T-helper 22 cell (primary cell): ENCODE measurements at places on chromosomes 3 and 15.

DNA sequence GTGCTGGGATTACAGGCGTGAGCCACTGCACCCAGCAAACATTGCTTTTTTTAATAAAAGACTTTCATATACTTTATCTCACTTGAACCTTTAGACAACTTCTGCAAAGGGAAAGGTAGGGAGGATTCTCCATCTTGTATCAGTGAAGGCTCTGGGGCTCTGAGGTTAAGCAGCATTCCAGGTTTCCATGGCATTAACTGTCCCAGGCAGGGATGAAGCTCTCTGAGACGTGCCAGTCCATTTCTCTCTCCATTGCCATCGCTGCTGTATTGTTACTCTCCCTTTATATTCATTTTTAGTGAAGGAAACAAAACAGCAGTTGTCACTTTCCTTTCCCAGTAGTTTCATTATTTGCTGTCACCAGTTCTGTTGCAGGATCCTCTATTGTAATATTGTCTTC, 342.4 kb downstream of the LPP start:
- DNase-seq = no peak

- DNase-seq = no peak
Observed at GRCh38 chr3:107285197-107285596, 92.0 kb upstream of the CCDC54 start.

GRCh38 chr3:130259166-130259874, 86.2 kb upstream of the COL6A5 start:
- no peak for DNase-seq

DNA sequence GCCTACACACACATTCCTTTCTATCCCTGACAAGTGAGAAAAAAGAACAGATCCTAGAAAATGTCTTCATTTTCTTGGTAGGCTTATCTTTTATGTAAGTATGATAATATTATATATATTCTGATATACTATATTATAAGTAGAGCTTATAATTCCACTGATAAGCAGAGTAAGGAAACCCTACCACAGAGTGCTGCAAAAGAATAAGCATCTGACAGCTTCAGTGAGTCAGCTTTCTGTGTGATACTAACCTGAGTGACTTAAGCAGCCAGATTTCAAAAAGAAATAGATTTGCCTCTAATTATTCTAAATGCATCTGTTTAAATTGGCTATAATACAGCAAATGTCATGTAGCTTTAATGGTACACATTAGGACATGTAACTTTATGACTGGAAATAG, 656.0 kb downstream of the MCTP2 start:
- DNase-seq = no peak

DNA sequence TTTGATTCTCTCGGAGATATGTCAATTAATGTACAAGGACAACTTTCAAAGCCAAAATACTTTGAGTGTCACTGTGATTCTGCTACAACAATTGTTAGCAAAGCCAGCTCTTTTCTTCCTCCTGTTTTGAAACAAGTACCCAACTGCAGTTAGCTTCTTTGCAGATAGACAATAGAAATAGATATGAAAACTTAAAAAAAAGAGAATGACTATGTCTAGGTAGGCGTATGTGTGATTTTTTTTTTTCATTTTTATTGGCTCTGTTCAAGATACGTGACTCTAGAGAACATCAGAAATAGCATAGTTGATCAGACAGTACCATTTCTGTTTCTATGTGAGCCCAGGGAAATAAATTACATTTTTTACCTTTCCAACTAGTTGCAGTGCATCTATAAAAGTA, 142.9 kb upstream of the CNTN4 start:
- DNase-seq = no peak

DNA sequence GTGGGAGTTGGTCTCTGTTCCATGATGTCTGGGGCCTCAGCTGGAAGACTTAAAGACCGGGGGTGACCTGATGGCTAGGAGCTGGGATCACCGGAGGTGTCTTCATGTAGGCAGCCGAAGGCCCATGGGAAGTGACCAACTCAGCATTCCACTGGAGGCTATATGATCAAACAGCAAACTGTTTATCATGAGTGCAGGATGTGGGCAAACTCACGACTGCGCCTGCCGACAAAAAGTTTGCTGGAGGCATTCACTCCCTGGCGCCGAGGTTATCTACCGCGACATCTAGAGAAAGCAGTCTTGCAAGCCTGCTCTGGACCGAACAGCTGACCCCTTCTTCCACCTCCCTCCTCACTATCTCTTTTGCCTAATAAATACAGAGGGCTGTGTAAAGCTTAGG, 62.7 kb upstream of the NR2C2 start:
- DNase-seq = no peak

DNA sequence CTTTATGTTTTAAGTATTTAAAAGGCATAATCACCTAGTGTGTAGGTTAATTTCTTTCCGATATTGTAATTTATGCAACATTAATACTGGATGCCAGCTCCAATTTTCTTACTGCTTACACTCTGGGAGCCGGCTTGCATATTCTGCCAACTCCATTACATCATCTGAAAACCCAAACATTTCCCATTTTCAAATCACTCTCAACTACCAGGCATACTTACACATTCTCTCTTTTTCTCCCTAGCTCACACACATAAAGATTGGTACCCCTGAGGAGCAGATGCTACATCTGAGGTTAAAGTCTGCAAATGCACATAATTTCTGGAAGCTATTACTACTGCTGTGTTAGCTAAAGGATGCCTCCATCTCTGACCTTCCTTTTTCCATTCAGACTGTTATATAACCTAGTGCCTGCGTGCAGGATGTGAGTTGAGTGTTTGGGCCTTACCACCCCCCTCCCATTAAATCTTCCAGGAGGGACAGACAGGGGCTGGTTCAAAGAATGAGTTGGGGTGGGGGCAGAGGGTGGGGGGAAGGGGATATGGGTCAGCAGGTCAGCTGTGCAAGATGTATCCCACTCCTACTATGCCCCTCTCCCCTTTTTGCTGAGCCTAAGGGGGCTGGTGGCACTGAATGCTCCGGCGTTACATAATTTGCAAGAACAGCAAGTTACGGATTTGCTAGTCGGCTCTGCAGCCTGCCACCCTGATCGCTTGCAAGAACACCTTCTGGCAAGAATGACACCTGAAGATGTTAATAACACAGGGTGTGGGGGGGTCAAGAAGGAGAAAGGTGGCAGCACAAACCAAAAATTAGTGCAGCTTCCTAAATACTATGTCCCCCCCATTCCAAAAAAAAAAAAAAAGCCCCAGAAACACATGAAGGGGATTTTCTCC, 2.5 kb downstream of the RORA start:
- no peak for DNase-seq

- no peak for DNase-seq
Observed at GRCh38 chr3:189573004-189573403, 58.2 kb upstream of the TP63 start.

DNA sequence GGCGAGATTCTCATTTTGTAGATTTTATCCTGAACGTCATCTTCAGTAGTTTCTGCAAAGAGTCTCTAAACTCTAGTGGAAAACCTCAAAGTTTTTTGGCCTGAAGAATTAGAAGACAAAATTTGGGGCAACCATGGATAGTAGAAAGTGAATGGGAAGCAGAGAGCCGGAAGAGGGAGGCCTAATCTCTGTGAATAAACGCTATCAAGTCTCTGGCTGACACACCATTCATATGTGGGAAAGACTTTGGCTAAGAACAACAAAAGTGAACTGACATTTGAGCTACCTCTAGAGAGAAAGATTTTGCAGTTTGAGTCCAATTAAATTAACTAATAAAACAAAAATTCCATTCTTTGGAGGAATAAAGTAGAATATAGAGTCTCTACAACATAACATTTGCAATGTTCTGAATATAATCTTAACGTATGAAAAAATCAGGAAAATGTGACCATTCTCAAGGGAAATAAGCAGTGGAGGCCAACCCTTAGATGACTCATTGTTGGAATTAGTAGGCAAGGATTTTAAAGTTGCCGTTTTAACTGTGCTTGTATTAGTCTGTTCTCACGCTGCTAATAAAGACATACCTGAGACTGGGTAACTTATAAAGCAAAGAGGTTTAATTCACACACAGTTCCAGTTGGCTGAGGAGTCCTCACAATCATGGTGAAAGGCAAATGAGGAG, 184.6 kb downstream of the C3orf38 start:
- no peak for DNase-seq

GRCh38 chr3:195154111-195154791, 116.7 kb downstream of the XXYLT1 start:
- DNase-seq = no peak

- DNase-seq = no peak
Observed at GRCh38 chr15:74823324-74823723, 3.1 kb upstream of the CPLX3 start.

GRCh38 chr3:61520966-61521628, 40.3 kb upstream of the PTPRG start:
- DNase-seq = no peak

DNA sequence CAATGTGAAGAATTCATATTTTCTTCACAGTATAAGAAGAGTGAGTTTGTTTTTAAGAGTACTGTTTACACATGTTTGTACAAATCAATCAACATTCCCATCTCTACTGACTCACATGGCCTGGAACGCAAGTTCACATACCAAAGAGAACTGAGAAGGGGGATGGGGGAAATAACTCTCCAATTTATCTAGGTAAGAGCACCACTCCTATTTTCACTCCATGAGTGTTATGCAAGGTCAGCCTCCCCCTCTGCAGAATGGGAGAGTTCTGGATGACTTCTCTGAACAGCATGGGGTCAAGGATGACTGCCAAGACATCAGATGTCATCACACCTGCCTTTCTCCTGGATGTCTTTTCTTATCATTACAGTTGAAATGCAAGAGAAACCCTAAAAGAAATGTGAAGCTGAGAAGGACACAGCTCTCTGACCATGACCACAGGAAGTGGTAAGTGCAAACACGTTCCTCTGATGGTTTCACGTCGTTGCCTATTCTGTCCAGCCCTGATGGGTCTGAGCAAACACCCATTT, 95.2 kb downstream of the SEMA6D start:
- DNase-seq = no peak

DNA sequence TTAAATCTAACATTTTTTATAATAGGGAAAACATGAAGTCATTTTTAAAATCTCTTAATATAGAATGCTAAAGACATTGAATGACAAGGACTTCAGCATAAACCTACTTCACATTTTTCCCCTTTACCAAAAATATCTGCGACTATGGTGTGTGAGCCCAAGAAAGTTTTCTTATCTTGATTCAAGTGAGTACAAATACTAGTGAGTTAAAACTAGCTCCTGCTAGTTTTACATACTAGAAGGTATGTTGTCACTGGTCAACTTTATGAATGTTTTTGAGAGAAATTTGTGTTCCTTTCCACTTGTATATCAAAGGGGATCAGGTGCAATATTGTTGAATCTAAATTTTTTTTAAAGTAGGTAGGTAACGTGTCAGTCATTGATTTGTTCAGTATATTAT, 152.4 kb upstream of the CGNL1 start:
- no peak for DNase-seq

- peak; percentile 50 for DNase-seq
Observed at GRCh38 chr15:88913017-88913849, at the start of gene MFGE8. MFGE8 (minus strand) TSS chr15:88913379; CDS start chr15:88913319, 60 bp downstream.

DNA sequence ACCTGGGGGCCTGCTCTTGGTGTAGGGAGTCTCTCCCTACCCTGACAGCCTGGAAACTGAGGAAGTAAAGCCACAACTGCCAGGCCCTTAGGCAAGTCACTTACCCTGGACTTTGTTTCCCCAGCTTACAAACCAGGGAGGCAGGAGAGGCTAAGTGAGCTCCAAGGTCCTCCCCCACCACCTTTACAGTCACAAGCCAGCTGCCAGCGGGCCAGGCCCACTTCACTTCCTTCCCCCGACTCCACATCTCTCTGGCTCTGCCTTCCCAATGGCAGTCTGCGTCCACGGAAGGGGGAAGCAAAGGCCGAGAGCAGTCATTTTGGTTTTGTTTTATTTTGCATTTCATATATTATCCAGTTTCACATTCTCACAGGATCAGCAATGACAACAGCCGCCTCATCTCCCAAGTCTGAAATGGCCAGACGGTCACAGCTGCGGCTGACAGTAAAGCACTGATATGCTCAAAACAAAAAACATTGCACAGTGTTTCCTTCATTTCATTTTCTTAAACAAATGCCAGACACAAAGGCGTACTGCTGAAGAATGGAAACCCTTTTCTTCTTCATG, 35.7 kb downstream of the RBPMS2 start:
- no peak for DNase-seq

- DNase-seq = no peak
Observed at GRCh38 chr15:33913459-33913858, 54.8 kb upstream of the CHRM5 start.

- no peak for DNase-seq
Observed at GRCh38 chr15:69673291-69673881, 220.8 kb downstream of the RPLP1 start.

GRCh38 chr3:60010781-60011180, 961.0 kb upstream of the CFAP20DC start:
- peak; percentile 49 for DNase-seq
